ENCODE measurements at places on chromosomes 1 and 21.

- DNase-seq = no peak
Observed at GRCh38 chr21:44711327-44712202, at the start of gene TSPEAR. Gene TSPEAR, minus strand, starts transcription at chr21:44711572. Its CDS starts 58 bp downstream, at chr21:44711514.

DNA sequence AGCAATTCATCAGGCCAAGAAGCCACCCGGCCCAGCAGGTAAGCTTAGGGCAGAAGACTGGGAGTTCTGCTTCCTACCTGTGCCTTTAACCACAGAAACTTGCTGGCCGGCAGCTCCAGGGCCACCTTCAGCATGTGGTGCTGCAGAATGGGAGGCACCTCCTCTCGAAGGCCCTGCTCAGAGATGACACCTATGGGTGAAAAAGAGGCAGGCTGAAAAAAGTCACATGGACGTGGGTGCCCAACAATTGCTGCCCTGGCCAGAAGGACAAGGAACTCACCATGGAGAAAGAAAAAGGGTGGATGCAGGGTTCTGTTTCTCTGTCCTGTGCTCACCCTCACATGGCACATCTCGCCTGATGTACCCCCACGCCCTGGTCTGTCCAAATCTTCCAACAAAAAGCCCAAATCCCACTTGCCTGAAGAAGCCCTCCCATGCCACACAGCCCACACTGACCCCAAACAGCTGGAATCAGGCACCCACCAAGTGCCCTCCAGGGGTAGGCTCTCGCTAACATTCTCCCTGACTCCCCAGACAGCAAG lies 33.0 kb downstream of the URB1 start:
- no peak for DNase-seq

GRCh38 chr21:38787461-38788274 lies 18.1 kb upstream of the ETS2 start:
- no peak for DNase-seq

GRCh38 chr1:243312952-243313634 lies 57.3 kb downstream of the SDCCAG8 start:
- no peak for DNase-seq

GRCh38 chr1:147815503-147815902 lies 55.1 kb upstream of the GJA5 start:
- no peak for DNase-seq

DNA sequence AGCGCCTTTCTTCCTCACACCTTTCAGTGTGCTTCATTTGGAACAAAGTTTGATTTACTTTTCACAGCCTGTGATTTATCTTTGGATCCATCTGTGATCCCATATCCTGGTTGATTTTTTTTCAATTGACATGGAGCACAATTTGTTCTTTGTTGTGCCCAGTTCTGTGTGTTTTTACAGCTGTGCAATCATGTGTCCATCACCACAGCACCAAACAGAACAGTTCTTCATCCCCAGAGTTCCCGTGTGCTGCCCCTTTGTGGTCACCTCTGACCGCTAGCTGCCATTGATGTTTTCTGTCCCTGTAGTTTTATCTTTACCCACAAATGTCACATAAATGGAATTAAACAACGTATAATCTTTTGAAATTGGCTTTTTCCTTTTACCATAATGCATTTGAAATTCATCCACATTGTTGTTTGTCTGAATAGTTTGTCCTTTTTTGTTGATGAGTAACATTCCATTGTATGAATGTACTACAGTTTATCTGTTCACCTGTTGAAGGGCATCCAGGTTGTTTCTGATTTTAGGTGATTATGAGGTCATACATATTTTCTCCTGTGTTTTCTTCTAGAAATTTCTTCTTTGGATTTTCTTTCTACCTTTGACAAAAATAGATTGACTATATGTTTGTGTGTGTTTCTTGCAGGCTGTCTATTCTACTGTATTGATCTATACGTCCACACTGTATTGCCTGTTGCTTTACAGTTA lies 17.4 kb downstream of the MIGA1 start:
- DNase-seq = no peak

DNA sequence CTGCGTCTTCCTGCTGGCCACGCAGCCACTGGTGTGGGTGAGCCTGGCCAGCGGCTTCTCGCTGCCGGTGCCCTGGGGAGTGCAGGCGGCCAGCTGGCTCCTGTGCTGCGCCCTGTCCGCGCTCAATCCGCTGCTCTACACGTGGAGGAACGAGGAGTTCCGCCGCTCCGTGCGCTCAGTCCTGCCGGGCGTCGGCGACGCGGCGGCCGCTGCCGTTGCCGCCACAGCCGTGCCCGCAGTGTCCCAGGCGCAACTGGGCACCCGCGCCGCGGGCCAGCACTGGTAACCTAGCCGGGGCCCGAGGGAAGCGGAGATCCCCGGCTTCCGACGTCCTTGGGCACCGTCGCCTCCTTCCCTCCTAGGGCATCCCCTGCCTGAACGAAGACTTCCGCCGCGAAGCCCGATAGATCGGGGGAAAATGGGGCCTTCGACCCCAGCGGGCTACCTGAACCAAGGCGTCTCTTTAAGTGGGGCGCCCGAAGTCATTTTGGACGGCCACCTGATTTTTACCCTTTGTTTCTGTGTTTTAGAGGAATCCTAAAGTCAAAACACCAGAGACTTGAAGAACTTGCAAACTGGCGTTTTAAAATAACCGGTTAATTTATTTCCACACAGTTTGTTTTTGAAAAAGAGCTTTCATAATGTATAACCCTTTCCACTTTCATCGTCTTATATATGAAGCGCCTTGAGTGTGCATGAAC lies 2.0 kb downstream of the GPR88 start:
- DNase-seq = peak; percentile 8

DNA sequence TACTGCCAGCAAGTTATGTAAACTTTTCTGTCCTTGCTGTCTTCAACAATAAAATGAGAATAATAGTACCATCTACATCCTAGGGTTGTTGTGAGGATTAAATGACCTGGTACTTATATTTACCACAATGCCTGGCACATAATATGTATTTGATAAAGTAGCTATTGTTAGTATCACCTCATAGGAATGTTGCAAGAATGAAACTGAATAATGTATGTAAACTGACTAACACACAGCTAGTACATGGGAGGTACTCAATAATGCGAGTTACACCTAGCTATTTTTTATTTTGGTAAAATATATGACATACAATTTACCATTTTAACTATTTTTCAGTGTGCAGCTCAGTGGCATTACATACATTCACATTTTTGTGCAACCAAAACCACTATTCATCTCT lies 169.0 kb upstream of the C8B start:
- no peak for DNase-seq

DNA sequence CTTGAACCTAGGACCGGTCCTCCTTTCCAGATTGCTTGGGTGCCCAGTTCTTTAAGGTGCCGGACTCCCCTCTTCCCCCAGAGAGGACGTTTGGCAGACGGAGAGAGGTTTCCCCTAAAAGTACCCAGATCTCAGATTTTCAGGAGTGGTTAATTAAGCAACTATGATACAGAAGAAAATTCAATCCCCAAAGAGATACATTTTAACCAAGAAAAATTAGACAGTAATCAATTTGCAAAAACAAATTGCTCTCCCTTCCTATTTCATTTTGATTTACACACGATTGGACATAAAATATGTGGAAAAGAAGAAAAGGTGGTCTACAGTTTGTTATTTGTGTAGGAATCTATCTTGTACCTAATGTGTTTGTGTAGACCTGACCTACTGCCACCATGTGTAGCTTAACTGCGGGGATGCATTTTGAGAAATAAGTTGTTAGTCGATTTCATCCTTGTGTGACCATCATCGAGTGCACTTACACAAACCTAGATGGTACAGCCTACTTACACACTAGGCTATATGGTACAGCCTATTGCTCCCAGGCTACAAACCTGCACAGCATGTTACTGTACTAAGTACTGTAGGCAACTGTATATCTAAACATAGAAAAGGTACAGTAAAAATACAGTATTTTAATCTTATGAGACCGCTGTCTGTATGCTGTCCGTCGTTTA lies 755 bp downstream of the RPAP2 start:
- no peak for DNase-seq

DNA sequence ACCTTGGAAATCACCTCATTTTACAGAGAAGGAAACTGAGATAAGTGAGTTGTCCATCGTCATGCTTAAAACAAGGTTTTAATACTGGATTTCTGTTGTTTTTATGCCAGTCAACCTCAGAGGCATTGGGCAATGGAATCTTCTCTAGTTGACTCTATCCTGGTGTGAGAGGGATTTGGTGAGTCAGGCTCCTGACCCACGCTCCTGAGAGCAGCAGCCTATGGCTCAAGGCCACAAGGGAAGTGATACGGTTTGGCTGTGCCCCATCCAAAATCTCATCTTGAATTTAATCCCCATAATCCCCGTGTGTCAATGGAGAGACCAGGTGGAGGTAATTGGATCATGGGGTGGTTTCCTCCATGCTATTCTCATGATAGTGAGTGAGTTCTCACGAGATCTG lies 90.1 kb downstream of the TLR5 start:
- no peak for DNase-seq

DNA sequence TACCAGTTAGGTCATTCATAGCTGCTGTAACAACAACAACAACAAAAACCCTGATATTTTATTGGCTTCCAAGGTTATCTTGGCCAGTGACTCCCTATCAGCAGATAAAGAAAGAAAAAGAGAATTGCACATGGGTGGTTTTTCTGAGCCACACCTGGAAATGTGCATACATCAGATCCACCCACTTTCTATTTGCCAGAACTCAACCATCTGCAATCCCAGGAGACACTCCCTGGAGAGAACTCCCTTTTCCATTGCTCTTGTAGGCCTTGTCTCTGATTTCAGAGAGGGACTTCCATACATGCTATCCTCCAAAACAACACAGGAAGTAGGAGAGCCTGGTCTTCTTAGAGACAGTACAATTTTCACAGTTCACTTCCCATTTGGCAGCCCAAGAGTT lies 74.9 kb upstream of the ZC3H11B start:
- DNase-seq = no peak

DNA sequence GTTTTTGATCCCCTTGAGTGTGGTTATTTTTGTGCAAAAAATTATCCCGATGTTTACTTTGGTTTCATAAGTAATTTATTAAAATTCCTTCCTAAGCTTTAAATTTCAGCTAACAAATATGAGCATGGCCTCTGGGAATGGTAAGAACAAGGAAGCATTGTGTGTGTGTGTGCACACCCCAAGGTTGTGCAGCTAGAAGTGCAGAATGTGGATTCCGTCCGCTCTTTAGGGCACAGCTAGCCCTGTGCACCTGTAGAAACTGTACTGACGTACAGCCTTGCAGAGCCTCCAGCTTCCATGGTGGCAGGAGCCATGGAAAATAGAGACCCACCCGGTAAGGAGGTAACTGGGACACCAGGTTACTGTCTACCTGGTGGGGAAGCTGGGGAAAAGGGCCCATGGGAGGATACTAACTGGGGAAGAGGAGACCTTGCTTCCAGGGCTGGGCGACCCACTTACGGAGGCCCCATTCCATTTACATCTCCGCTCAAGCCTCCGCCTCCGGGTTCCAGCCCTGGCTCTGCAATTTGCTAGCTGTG lies 54.7 kb downstream of the B3GALT5 start:
- DNase-seq = no peak

DNA sequence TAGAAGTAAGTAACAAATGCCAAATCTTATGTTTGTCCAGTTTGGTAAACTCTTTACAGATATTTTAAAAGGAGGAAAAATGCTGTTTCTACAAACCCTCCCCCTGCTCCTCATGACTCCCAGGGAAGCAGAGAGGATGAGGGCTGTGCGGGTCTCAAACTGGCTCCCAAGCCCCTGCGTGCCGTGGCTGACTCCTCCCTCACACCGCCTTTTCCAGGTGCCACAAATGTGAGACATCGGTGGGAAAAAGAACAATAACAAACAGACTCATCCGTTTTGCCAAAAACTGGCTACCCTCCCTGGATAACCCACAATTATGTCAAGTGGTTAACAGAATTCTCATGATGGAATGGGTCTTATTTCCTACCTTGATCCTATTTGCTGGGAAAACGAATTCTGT lies 594.6 kb downstream of the PTPRU start:
- no peak for DNase-seq

DNA sequence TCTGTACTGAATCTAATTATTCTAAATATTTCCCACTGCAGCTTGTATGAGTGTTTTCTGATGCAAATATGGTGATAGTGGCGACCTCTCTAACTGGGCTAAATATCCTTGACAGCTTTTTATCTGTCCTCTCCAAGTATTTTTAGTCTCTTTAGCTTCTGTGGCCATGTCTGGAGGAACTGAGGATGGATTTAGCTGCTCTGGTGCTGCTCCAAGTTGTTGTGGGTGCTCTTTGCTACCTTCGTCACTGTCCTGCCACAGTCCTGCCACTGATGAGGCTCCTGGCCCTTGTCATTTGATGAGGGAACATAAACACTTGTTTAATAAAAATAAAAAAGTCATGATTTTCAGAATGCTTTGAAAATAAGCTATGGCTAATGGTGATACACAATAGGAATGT lies 15.9 kb downstream of the CAMTA1 start:
- no peak for DNase-seq

DNA sequence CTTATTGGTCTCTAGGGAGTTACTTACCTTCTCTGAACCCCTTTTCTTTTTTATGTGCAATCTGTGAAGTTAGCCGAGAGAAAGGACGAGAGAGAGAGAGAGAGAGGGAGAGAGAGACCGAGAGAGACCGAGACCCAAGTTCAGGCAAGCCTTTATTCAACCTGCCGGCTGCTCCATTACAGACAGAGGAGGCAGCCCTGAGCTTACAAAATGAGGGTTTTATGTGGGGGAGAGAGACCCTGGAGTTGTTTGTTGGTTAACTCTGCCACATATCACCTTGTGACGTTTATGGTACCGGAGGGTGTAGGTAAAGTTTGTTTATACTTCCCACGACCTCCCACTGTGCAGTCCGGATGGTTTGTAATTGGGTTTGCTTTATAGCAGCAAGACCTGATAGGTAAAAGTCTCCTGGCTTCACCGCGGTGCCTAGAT lies 1.5 kb upstream of the MCOLN3 start:
- DNase-seq = no peak

DNA sequence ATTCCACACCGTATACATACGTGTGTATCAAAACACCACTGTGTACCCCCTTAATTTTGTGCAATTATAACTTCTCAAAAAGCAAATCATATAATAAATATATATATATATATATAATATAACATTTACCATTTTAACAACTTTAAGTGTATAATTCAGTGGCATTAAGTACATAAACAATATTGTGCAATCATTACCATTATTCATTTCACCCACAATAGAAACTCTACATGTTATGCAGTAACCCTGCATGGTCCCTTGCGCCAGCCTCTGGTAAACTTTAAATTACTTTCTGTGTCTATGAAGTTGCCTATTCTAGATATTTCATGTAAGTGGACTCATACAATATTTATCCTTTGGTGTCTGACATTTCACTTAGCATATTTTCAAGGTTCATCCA lies 13.1 kb downstream of the ZMYM4 start:
- DNase-seq = no peak

DNA sequence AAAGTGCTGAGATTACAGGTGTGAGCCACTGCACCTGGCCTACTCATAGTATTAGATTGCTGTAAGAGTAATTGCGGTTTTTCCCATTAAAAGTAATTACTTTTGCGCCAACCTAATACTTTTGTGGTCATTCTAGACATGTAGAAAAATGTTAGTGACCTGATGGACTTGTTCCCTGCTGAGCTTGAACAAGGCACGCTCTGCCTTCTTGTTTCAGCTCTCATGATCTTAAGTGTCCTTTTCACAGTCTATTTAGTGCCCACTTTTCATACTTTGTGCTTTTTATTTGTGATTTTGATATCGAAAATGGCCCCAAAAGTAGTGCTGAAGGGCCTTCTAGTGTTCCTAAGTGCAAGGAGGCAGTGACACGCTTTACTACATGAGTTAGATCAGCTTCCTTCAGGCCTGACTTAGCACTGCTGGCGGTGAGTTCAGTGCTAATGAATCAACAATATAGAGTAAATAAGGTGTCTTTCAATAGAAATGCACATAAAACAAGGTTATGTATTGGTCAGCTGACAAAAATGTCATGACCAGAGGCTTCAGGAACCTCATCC lies 5.6 kb upstream of the RD3 start:
- no peak for DNase-seq

Measured in stimulated activated CD4-positive, alpha-beta T cell treated with anti-CD3 and anti-CD28 coated beads, Interleukin-4, amount 100 ng/mL, for 1 hour (primary cell).